ENCODE measurements at places on chromosomes 11 and 22. TPM values are rescaled to one million over a fixed set of nuclear protein-coding genes. Genes with fewer than 3 reads are reported as not detected.

- DNase-seq: no peak
These were observed 127.9 kb upstream of the NTM start for GRCh38 chr11:131242476-131243000.

DNA sequence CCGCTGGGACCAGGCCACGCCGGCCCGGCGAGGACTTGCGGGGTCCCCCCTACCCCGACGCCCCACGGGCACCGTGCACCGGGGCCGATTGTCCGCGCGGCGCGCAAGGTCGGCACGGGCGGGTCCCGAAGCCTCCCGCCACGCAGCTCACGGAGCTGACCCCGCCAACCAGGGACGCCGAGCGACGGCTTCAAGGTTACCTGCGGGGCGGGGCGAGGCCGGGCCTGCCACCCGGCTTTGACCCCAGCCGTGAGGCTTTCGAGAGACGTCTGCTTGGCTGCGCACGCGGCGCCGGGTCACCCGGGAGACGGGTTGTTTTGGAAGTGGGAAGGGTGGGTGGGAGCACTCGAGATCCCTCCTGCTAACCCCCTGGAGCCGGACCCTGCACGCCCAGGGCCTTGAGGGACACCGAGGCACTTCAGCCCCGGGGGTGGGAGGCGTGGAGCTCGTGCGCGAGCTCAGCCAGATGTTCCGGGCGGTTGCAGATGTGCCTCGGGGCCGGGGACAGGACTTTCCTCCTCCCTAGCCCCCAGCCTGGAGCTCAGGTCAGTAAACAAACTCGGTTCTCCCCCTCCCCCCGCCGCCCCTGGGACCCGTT is 3.2 kb upstream of the WNT11 start:
- no peak for DNase-seq

CHADL gene
- total RNA-seq: 0.36 TPM

- peak; percentile 79 for DNase-seq
These were observed at the start of gene PDE3B for GRCh38 chr11:14643697-14644225. PDE3B (plus strand) TSS chr11:14643804; CDS start chr11:14644076, 272 bp downstream.

DNA sequence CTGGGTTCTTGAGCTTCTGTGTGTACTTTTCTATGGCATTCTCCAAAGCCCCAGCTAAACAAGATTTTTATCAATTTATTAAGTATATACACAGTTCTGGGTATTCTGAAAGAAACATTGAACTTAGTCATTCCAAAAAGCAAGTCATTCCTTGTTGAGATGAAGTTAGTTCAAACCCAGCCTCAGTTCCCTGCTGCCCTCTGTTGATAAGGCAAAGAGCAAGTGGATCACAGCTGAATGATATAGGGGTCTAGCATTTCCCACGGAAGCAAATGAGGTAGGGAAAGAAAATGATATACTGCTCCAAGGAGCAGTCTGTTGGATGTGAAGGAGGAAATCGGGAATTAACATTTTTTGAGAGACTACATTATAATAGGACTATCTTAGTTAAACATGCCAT is 841.8 kb upstream of the TENM4 start:
- no peak for DNase-seq

- no peak for DNase-seq
These were observed 24.0 kb downstream of the PANX1 start for GRCh38 chr11:94152678-94153065.

- DNase-seq: no peak
These were observed 32.0 kb downstream of the TMEM184B start for GRCh38 chr22:38240734-38241252.

GRCh38 chr22:30564761-30565119 is 9.7 kb downstream of the GAL3ST1 start:
- no peak for DNase-seq

DNA sequence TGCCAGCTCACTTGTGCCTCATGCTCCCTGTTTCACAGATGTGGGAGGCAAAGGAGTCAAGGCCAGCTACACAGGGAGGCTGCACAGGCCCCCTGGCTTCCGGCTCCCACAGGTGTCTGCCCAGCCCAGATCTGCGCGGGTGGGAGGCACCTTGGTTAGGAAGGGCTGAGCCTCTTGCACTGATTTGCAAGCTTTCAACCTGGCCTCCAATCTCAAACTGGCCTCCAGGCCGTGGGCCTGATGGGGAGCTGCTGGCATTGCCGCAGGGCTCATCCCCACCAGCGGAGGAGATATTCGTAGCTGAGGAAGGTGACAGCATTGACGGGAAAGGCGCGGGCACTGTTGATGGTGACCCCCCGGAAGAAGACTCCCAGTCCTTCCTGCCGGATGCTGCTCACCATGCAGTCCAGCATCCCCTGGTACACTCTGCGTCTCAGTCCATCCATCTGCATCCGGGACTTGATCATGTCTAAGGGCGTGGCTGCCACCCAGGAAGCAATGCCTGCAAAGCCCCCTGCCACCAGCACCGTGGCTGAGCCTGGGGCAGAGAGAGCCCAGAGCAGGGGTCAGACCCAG is 6.2 kb downstream of the SLC25A45 start:
- no peak for DNase-seq

GRCh38 chr11:11407065-11407762 is 54.2 kb upstream of the CSNK2A3 start:
- DNase-seq: no peak

- peak; percentile 76 for DNase-seq
These were observed 17.5 kb upstream of the TMEM191C start for GRCh38 chr22:21449531-21450319.

GRCh38 chr22:30600921-30601320 is 6.1 kb upstream of the TCN2 start:
- no peak for DNase-seq

RAG2 gene
- total RNA-seq: not detected

LRRC75B gene
- total RNA-seq: 5.6 TPM

DNA sequence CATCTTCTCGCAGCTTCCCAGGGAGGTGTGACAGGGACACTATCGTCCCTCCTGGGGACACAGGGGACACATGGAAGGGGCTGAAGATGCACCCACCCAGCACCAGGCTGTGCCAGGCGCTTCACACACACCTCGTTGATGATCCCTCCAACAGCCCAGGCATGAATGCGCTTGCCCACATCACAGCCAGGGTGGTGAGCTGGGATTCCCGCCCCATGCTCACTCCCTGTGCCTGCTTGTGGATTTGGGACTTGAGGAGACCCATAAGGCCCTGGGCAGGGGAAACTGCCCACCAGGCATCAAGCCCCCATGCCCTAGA is 57.8 kb downstream of the OTOG start:
- no peak for DNase-seq

POLD3 gene
- 14.9 TPM for total RNA-seq

GRCh38 chr11:18063862-18064434 is 17.9 kb upstream of the TPH1 start:
- DNase-seq: no peak

- peak; percentile 35 for DNase-seq
These were observed 17.1 kb upstream of the IFITM3 start for GRCh38 chr11:337711-338110.

DNA sequence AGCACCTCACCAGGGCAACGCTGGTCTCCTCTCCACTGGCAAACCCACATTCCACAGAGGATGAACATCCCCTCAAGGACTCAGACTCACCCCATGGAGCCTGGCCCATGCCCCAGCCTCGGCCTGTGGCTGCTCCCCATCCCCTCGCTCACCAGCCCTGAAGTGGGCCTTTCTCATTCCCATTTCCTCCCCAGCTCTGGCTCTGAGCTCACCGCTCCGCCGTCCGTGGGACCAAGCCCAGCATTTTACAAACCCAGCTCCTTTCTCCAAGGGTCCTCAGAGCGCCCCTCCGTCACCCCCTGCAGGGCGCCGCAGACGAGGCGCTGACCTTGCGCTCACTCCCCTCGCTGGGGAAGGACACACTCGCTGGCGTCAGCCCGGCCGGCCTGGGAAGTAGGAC is 6.9 kb upstream of the IGF2 start:
- no peak for DNase-seq

MOGAT2 gene
- total RNA-seq: not detected

BANF1 gene
- total RNA-seq: 178 TPM

- no peak for DNase-seq
These were observed 110.0 kb upstream of the GAL start for GRCh38 chr11:68574308-68574707.

TMEM191B gene
- total RNA-seq: 1.7 TPM

GRCh38 chr11:62105667-62106191 is 18.1 kb upstream of the INCENP start:
- no peak for DNase-seq

POU2AF3 gene
- total RNA-seq: not detected

- no peak for DNase-seq
These were observed 168.6 kb upstream of the E2F8 start for GRCh38 chr11:19409307-19409706.

SCGB1D2 gene
- not detected for total RNA-seq

Measured in chondrocyte (in vitro differentiated cells).